Brain microvascular endothelial cell (primary cell): ENCODE measurements at places on chromosomes 4 and X.

DNA sequence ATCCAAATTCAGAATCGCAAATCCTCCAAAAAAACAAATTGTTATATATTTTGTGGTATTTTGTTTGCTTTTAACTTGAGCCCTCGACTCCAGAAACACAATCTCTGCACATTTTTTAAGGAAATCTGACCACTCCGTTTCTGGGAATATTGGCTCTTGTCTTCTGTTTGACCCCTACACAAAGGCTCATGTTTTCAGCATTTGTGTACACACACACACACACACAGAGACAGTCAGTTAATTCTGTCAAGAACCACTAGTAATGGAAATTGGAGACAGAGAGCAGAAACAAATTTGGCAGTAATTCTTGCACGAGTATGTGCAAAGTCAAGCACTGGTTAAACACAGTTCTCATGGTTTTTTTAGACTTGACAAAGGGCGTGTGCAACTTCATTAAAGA, 115.4 kb downstream of the AFAP1 start:
- DNase-seq: no peak

DNA sequence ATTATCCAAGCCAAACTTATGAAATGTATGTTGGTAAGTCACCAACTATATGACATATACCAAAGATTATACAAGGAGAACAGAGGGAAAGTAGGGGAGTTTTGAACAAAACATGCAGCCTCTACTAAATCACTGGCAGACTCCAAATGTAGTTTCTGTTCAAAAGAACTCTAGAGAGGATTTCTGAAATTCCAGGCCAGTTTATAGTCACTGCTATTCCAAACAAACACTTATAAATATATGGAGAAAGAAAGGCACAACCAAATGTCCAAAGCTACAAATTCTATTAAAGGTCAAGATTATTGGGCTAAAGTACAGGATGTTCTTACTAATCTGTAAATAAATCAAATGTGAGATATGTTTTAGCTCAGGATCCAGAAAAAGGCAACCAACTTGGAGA, 2.7 kb upstream of the LRCH2 start:
- no peak for DNase-seq

GRCh38 chr4:38111024-38111423, 150.8 kb downstream of the PTTG2 start:
- no peak for DNase-seq

DNA sequence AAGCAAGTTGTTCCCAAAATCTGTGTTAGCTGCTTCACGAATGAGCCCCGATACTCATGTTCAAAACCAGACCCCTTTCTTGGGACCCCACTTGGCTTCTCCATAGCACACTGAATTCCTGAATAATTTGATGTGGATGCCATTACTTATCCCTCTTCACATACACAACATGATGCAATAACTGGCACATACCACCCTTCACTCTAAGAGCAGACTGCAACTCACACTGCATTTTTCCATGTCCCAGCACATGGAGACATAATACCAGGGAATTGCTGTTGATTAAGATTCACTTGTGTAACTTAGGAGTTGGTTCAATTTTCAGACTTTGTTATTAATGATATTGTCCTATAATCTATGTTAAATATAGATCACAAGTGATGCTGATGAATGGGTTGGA, 213.4 kb downstream of the MAML3 start:
- DNase-seq: no peak

GRCh38 chr4:124948976-124949597, 236.6 kb upstream of the ANKRD50 start:
- peak; percentile 62 for DNase-seq

GRCh38 chr4:158836002-158836369, 67.2 kb downstream of the FNIP2 start:
- DNase-seq: no peak
